ENCODE measurements at places on chromosomes 16 and 17.
A peak's percentile ranks its signal among the peaks of the same experiment; 100 is the strongest.

GRCh38 chr17:8382880-8383142 lies 182 bp downstream of the RPL26 start:
- DNase-seq = no peak

DNA sequence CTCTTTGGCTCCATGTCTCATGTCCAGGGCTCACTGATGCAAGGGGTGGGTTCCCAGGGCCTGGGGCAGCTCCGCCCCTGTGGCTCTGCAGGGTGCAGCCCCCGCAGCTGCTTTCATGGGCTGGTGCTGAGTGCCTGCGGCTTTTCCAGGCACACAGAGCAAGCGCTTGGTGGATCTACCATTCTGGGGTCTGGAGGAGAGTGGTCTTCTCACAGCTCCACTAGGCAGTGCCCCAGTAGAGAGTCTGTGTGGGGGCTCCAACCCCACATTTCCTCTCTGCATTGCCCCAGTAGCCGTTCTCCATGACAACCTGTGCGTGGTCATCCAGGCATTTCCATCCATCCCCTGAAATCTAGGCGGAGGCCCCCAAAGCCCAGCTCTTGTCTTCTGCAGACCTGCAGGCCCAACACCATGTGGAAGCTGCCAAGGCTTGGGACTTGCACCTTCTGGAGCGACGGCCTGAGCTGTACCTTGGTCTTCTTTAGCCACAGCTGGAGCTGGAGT lies 5.2 kb downstream of the IL32 start:
- DNase-seq = no peak

DNA sequence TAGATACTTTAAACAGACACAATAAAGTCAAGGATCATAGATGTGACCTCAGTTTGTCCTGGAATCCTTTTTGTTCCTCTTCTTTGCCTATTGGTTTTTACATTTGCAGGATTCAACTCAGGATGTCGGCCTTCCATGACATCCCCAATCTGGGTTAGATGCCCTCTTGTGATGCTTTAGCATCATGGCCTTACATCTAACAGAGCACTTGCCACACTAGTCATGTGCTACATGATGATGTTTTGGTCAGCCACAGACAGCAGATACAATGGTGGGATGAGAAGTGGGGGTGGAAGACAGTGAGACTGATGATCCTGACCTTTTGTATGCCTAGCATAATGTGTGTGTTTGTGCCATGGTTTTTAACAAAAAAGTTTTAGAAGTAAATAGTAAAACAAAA lies 1.8 kb upstream of the SYNRG start:
- DNase-seq = no peak

DNA sequence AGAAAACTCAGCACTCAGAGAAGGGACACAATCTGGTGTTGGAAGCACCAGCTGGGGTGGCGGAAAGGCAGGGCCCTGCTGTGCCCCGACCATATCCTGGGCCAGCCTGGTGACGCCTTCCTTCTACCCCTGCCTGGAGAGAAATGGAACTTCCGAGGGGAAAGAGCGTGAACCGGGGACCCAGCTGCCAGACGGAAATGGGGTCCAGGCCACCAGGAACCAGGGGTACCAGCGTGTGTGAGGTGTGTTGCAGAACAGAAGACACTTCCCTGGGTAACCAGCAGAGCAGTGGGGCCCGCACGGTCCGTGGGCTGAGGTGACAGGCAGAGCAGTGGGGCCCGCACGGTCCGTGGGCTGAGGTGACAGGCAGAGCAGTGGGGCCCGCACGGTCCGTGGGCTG lies 6.8 kb downstream of the RAB40B start:
- no peak for DNase-seq

DNA sequence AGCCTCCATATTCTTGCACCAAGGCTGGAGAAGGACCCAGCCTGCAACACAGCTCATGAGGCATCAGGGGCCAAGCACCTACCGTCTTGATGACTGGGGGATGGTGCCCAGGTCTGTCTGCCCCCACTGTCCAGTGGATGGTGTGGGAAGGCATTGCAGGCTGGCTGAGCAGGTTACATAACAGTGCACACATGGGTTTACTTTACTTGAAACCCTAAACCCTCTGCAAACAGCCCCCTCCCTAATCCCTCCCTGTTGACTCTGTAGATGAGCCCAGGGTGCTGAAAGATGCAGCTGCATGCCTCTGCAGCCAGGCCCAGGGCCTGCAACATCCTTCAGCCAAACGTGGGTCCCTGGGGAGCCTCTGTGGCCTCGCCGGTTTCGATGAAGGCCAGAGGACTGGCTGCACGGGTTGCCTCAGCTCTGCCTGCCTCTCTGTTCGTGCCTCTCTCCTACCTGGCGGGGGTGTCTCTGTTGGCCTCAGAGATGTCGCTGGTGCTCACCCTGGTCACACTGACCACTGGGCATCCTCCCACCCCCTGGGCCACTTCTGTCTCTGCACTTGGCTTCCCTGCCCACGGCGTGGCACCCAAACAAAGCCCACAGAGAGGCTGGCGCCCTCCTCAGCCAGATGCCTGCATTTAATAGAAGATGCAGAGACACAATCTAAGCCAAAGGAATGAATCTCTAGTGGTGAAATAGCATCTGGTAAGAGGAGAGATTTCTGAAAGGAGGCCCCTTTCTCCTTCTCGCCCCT lies 95.1 kb downstream of the METRNL start:
- no peak for DNase-seq

- DNase-seq = peak; percentile 75
These were observed 379 bp upstream of the OTOP2 start for GRCh38 chr17:74923538-74924249.

DNA sequence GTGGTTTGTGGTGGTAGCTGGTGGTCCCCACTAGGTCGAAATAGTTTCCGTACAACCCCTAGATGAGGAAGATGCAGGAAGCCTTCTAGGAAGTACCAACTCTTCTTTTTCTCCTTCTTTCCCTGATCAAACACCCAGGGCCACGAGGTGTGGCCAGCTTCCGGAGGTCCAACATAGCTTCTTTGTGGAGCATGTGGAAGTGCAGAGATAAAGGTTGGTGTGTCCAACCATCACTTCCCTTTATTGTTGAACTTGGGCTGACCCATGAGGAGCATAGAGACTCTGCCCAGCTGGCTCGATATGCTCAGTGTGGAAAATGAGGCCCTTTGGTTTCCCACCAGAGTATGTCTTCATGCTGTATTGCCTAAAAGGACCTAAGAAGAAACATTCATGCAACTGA lies 6.3 kb upstream of the RGS9 start:
- DNase-seq = no peak

DNA sequence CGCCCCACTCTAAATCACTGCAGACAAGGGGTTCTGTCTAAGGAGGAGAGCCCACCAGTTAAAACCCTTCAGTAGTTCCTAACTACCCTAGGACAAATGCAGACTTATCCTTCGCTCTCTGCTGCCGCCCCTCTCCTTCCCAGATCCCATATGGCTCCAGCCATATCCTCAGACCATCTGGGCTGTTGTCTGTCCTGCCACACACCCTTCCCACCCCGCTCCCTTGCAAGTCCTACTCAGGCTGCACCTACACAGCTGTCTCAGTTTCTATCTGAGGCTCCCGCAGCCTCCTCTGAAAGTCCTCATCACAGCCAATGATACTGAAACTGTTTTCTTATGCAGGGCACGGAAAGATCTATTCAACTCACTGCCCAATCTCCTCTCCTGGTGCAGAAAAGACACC lies 720 bp upstream of the BCKDK start:
- no peak for DNase-seq

GRCh38 chr17:41013181-41013580 lies 4.3 kb upstream of the KRTAP3-1 start:
- no peak for DNase-seq

GRCh38 chr17:82772026-82772425 lies 20.2 kb downstream of the TBCD start:
- no peak for DNase-seq
